CD4-positive, alpha-beta T cell treated with Interleukin-6 at 100 ng/mL for 8 hours (primary cell): ENCODE measurements at places on chromosomes 2 and 18.

DNA sequence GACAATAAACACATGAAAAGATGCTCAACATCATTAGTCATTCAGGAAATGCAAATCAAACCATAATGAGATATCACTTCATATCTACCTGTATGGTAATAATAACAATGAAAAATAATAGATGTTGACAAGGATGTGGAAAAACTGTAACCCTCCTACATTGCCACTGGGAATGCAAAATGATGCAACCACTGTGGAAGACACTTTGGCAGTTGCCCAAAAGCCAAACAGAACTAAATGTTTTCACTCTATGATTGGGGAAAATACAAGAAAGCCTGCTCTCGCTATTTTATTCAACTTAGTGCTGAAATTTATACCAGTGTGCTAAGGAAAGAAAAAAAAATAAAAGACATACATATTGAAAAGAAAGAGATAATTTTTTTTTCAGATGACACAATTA lies 934.5 kb downstream of the CNTNAP5 start:
- no peak for DNase-seq

DNA sequence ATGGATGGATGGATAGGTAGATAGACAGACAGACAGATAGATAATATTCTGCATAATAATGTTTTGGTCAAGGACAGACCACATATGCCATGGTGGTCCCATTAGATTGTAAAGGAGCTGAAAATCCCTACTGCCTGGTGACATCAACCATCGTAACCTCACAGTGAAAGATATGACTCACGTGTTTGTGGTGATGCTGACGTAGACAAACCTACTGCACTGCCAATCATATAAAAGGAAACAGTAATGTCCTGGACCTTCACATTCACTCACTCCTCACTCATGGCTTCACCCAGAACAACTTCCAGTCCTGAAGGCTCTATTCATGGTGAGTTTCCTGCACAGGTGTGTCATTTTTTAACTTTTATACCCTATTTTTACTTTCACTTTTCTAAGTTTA lies 202.9 kb upstream of the TPO start:
- DNase-seq = no peak

GRCh38 chr2:144937066-144937465 lies 417.1 kb upstream of the ZEB2 start:
- DNase-seq = no peak

DNA sequence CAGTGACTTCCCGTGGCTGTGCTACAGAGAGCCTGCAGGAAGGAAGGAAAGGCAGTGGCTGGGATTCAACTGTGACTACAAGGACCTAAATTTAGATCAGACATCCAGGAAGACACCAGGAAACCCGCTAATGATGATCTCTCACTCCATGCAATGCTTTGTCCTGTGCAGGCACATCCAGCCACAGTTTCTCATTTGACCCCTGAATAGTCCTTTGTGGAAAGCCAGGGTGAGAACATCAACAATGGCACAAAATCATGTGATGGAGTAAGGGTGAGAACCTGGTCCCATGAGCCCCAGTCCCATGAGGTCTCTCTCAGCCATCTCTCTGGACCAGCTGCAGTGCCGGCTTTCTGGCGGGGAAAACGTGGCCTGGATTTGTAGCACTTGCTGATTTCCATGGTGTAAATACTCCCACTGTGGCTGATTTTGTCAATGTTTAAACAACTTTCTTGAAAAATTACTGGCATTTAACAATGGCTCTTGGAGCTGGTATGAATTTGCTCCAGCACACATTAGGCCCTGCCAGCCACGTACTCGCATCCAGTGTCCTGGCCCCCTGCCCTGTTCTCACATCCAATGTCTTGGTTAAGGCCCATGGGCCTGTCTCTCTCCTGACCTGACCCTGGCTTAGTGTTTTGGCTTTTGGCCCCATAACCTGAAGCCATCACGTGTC lies 159.0 kb upstream of the HAAO start:
- no peak for DNase-seq

GRCh38 chr2:233349005-233349998 lies 5.0 kb upstream of the DGKD start:
- no peak for DNase-seq
